ENCODE measurements at places on chromosomes 13 and 19.

DNA sequence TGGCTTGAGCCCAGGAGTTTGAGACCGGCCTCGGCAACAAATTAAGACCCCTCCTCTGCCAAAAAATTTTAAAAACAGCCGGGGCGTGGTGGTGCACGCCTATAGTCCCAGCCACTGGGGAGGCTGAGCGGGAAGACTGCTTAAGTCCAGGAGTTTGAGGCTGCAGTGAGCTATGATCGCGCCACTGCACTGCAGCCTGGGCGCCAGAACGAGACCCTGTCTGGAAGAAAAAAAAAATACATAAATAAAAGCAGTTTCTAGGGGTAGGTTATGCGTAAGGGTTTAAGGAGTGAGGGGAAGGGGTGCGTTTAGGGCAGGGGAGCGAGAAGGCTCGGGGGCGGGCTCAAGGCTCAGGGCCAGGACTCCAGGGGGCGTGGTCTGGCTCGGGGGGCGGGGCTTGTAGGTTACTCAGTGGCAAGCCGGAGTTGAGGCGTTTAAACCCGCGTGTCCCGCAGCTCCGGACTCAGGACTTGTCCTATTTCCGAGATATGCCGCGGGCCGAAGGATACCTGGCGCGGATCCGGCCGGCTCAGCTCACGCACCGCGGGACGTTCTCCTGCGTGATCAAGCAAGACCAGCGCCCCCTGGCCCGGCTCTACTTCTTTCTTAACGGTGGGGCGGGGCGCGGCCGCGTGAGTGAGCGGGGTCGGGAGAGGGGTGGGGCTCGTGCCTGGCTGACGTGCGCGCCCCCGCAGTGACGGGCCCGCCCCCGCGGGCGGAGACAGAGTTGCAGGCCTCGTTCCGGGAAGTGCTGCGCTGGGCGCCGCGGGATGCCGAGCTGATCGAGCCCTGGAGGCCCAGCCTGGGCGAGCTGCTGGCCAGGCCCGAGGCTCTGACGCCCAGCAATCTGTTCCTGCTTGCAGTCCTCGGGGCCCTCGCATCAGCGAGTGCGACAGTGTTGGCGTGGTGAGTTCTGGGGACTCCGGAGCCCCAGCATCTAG lies 10.7 kb downstream of the SPACA6 start:
- peak; percentile 98 for DNase-seq

DNA sequence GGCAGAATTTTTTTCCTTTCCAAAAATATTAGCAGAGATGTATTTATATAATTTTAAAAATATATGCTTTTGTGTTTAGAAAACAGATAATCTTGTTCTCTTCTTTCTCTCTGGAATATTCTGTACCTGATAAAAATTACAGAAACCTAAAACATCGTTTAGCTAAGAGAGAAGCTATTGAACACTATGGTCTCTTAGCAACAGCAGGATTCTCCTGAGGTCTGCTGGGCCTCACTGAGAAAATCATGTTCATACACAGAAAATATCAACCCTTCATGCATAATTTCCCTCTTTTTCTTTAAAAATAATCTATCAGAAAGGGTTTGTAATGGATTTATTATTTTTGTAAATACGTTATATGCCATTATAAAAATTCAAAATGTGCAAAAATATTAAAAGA lies 242.2 kb downstream of the DCLK1 start:
- DNase-seq, result no peak

GRCh38 chr19:13932911-13933393 lies 5.3 kb downstream of the PODNL1 start:
- no peak for DNase-seq

GRCh38 chr19:45506989-45507871 lies at the start of gene VASP:
VASP (plus strand) TSS chr19:45507479; CDS start chr19:45507772, 293 bp downstream.
- peak; percentile 82 for DNase-seq

DNA sequence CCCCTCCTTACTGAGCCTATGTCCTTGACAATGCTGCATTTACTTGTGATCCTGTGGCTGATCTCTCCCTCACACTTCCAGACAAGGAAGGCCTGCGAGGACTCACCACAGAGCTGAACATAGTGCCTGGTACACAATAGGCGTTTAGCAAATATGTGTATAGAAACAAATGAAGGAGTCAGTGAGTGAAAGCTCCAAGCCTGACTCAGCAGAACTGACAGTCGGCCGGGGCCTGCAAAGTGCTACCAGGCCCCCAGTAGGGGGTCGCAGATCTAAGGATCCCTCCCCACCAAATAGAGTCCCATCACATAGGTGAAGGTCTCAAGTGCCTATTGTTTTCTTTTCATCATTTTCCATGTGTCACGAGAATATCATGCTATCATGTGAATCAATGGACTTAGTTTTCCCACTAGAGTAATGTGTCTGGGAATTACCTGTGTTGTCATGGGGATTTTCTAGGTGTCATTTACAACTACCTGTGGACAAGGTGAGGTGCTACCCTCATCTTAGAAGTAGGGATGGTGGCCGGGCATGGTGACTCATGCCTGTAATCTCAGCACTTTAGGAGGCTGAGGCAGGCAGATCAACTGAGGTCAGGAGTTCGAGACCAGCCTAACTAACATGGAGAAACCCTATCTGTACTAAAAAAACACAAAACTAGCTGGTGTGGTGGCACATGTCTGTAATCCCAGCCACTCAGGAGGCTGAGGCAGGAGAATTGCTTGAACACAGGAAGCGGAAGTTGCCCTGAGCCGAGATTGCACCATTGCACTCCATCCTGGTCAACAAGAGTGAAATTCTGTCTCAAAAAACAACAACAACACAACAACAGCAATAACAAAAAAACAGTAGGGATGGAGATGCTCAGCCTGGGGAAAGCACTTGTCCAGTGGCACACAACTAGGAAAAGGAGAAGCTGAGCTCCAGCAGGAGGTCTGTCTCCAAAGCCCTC lies 50.3 kb upstream of the CYP2A7 start:
- no peak for DNase-seq

DNA sequence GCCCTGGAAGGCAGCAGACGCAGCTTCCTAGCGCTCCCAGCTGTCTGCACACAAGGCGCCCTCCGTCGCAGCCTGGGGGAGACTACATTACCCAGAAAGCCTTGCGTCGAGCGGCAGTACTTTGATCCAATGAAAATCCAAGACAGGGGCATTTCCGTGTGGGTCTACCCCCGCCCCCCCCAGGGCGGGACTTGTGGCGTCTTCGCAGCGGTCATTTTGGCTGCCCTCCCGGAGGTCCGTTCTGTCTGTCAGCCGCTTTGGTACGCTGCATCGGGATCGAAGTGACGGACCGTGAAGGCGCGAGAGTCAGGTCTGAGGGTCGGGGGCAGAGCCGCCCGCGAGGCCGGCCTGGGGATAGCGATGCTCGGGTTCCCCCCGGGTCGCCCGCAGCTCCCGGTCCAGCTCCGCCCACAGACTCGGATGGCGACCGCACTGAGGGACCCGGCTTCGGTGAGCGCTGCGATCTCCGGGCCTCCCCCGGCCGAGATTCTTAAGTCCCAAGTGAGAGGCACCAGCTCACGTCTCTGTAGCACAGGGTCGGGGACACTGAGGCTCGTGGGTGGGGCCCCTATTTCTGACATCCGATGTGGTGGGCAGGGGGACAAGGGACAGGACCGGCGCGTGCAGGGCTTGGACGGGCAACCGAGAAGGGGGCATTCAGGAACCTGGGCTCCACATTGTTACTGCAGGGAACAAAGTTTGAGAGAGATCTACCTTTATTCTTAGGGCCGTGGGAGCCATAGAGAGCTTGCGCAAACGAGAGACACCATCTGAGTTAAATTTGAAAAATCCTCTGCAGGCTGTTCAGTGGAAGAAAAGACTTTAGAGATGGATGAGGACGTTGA lies at the start of gene ZNF211:
TSS of gene ZNF211 (plus strand) at position 182 of the 845 bp plus-strand sequence. CDS start at position 361, 179 bp downstream.
- peak; percentile 79 for DNase-seq

DNA sequence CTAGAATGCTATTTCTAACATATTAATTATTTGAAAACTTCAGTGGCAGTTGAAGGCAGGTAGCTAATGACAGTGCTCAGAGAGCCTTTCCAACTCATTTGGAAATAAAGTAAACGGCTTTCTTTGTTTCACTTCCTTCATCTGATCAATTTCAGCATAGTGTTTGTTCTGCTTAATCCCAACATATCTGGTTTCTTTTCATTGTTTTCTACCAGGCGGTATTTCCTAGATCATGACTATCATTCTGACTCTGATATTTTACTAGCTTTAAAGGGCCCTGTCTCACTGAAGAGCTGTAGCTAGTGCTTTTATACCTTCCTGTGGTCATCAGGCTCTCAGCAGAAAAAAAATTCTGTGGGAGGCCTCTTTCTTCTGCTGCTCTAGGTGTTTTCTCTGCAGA lies 178.6 kb downstream of the RBM26 start:
- DNase-seq, result no peak

DNA sequence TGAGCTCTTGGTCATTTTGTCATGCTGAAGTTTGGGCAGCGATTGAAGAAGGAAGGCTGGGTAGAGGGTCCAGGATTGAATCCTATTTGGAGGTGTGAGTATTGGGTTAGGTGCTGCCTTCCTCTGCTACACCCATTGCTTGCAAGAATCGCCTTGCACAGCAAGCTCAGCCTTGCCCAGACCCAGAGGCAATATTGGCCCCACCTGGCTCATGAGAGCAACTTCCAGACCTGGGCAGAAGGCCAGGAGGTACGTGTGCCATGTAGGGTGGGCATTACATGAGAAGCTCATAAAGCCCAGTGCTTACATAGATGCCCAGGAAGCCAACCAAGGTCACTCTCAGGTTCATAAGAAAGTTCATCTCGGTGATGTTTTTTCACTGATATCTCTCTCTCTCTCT lies 718.0 kb downstream of the EFNB2 start:
- DNase-seq, result no peak

DNA sequence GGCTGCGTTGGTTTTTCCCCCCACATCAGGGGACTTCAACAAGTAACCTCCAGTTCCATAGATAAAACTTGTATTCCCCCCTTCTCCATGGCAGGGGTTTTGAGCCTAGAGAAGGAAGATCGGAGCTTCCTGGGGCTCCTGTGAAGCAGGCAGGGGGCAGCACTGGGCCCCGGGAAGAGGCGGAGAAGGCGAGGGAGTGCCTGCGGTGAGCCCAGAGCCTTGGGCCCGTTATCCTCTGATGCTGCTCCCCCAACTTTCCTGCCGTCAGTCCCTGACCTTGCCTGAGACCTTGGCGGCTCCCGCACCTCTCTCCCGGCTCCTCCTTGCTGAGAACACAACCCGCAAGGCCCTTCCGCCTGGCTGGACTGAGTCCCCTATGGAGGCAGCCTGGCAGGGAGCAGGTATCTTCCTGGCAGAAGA lies 2.5 kb downstream of the LIPE start:
- DNase-seq, result no peak

GRCh38 chr19:17846146-17846545 lies 1.6 kb downstream of the JAK3 start:
- peak; percentile 20 for DNase-seq

GRCh38 chr19:1942078-1942933 lies 1.3 kb downstream of the CSNK1G2 start:
- DNase-seq, result peak; percentile 55

DNA sequence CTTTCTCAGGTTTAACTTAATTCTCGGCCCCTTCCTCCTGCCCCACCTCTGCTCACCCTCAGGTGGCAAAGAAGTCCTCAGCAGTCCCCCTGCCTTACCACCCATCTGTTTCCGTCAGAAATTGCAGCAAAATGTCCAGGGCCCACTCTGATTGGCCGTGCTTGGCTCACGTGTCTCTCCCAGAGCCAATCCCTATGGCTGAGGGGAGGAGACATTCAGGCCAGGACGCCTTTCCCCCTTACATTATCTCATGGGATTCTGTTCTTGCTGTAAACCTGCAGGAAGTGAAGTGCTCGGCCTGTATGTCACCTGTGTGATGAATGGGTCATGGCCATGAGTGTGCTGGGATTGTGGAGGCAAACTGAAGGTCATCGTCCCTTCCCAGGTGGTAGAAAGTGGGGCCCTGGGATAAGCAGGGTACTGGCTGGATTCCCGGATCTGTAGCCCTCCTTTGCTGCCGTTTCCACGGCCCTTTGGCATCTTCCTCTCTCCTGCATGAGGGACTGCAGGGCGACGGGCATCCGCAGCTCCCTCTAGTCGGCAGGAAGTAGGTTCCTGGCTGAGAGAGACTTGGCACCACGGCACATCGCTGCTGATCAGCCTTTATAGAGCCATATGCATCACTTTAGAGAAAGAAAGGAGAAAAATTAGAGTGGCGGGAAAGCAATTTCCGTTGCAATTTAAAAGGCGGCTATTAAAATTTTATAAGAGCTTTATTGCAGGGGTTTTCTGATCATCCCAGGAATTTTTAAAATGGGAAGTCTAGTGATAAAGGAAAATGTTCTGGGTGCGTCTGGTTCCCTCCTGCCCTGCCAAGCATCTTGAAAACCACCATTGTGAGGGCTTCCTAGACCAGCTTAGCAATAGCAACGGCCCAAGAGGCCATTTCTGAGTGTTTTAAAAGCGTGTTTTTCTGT lies 118.2 kb downstream of the SIPA1L3 start:
- no peak for DNase-seq

- DNase-seq, result no peak
These were observed 160.4 kb upstream of the GPC6 start for GRCh38 chr13:93066187-93066586.

DNA sequence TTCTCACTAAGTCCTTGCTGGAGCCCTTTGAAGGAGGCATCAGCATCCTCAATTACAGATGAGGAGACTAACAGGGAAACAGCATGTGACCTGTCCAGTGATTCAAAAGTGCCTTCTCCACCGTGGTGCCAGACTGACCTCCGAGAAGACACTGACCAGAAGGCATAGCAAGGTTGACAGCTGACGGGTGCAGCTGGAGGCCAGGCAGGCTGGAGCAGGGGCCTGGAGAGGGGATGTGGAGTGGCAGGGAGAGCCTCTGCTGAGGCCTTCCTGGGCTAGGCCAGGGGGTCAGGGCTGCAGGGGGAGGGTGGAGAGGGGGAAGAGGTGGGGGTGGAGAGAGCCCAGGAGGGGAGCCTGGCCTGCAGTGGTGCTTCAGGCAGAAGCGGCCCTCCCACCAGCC lies 66.3 kb downstream of the KCTD15 start:
- DNase-seq, result no peak

GRCh38 chr19:8108560-8109445 lies 40.6 kb downstream of the FBN3 start:
- no peak for DNase-seq

DNA sequence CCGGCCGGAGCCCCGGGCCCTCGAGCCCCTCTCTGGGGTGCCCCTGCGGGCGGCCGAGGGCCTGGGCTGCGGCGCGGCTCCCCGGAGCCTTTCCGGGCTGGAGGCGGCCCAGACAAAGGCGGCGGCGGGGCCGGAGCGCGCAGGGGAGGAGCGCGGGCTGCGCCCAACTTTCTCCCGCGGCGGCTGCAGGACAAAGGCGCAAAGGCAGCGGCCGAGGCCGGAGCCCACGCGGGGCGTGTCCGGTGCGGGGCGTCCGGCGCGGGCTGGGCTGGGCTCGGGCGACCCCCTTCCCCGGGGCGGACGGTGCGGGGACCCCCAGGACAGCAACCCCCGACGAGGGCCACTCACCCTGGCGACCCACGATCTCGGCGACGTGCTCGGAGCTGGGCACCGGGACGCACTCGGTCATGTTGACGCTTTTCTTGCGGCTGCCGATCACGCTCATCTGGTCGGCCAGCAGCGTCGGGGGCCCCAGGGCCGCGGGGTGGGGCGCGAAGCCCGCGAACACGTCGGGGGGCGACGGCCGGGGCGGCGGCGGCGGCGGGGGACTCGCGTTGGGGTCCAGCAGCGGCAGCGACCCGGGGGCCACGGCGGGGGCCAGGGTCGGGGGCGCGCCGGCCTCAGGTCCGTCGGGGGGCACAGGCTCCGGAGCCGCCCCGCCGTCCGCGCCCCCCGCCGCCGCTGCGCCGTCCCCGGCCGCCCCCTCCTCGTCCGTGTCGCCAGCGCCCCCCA lies 843 bp downstream of the MEX3D start:
- DNase-seq, result no peak

GRCh38 chr13:21458451-21458812 lies 671 bp downstream of the ZDHHC20 start:
- DNase-seq, result peak; percentile 32

GRCh38 chr13:113539176-113539575 lies 45.4 kb upstream of the TFDP1 start:
- no peak for DNase-seq

All from stimulated activated CD4-positive, alpha-beta T cell treated with anti-CD3 and anti-CD28 coated beads, Interleukin-12 subunit alpha, Interleukin-12 subunit beta, amount 100 ng/mL, for 4 hours (primary cell).